ENCODE measurements at places on chromosomes 2 and 18.

- no peak for DNase-seq
Measured at GRCh38 chr2:535222-535621, 142.0 kb downstream of the TMEM18 start.

GRCh38 chr2:220127311-220127710 lies 499.9 kb downstream of the SLC4A3 start:
- DNase-seq = no peak

- no peak for DNase-seq
Measured at GRCh38 chr2:119679526-119679837, 481 bp downstream of the TMEM177 start.

GRCh38 chr2:177828557-177828956 lies 244.0 kb downstream of the PDE11A start:
- no peak for DNase-seq

DNA sequence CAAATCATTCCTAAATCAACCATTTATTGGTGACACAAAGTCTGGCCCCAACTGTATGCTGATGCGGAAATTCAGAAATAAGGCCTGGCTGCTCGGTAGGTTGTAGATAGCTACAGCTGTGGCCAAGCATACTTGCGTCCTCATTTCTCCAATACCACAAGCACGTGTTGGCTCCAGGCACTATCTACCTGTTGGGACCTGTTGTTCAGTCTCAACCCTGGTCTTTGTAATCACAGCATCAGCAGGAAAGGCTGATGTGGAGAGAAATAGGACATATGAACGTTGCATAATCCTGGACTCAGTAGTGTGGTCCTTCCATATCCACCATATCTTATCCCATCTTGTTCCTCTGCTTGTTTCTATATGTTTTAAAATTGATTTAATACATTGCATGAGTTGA lies 212.6 kb downstream of the PMAIP1 start:
- DNase-seq = no peak

- DNase-seq = no peak
Measured at GRCh38 chr2:188571543-188572303, 280.0 kb downstream of the GULP1 start.

DNA sequence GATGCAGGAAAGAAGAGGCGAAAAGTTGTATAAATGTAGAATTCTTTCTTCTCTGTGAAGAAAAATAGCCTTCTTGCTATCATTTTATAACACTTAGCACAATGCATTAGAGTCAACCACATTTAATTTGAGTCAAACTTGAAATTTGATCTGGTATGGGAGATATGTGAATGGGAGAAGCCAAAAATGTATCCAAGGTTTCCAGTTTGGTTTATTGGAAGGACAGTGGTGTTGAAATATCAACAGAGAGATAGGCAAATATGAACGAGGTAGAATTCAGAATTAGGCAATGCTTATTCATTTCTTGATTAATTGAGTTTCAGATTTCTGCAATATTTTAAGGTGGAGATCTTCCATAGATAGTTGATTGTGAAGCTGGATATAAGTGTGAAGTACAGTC lies 991.9 kb upstream of the CHAC2 start:
- DNase-seq = no peak

DNA sequence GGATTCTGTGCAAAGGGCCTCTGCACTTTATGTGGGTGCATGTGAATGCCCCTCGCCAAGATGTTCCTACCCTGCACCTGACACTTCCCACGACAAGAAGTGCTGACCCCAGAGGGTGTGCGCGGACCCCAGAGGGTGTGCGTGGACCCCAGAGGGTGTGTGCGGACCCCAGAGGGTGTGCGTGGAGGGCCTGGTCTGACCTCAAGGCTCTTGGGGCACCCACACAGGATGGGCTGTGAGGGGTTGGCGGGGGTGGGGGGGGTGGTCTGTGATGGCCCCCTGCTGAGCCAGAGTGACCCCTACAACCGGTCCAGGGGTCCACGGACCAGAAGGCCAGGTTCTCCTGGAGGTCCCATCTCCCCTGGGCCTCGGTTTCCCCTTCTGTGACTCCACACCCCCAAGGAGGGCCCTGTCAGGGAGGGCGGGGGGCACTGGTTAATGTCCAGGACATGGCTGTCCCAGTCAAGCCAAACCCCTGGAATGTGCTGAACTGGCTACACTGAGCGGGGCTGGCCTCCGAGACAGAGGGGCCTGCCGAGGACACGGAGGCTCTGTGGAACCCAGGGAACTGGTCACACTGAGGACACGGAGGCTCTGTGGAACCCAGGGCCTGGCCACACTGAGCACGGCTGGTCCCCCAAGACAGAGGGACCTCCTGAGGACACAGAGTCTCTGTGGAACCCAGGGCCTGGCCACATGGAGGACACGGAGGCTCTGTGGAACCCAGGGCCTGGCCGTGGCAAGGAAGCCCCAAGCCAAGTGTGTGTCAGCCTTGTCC lies 3.1 kb downstream of the NEU4 start:
- DNase-seq = no peak

- DNase-seq = no peak
Measured at GRCh38 chr2:30733876-30734520, 73.2 kb downstream of the CAPN13 start.

- DNase-seq = peak; percentile 25
Measured at GRCh38 chr2:65329525-65329924, 101.9 kb downstream of the ACTR2 start.

- no peak for DNase-seq
Measured at GRCh38 chr2:145114726-145115125, 594.8 kb upstream of the ZEB2 start.

DNA sequence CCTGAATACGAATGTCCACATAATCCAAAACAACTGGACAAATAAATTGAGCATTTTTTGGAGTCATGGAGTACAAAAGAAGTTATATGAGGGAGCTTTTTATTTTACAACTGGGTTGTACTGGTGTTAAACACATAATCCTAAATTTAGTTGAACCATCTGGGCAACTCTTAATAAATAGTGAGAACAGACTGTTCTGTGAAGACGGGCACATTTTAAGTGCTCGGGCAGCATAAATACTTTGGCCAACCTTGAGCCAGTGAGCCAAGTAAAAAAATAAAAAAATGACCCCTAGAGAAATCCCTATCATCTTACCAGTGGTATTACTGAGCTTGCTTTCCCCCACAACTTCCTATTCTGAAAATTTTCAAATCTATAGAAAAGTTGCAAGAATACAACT lies 50.9 kb upstream of the PSME4 start:
- DNase-seq = no peak

GRCh38 chr2:124908411-124908810 lies 883.3 kb downstream of the CNTNAP5 start:
- DNase-seq = no peak

GRCh38 chr2:134410006-134410405 lies 156.1 kb downstream of the MGAT5 start:
- no peak for DNase-seq

GRCh38 chr2:84891355-84892010 lies 10.6 kb upstream of the TRABD2A start:
- DNase-seq = no peak

DNA sequence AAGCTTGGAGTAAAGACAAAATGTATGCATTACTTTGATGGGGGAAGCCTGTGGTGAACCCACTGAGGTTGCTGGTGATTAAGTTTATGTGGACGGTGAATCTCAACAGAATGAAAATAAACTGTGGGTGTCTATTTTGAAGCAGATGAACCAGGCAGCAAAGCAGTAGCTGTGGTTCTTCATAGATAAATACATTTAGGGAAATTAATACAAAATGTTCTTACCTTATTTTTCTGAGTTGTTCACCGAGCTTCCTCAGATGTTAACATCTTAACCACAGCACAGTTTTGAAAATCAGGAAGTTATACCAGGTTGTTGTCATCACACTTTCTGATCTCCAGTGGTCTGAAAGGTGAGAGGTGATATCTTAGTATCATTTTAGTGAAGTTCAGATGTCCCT lies 53.9 kb downstream of the NCK2 start:
- no peak for DNase-seq

DNA sequence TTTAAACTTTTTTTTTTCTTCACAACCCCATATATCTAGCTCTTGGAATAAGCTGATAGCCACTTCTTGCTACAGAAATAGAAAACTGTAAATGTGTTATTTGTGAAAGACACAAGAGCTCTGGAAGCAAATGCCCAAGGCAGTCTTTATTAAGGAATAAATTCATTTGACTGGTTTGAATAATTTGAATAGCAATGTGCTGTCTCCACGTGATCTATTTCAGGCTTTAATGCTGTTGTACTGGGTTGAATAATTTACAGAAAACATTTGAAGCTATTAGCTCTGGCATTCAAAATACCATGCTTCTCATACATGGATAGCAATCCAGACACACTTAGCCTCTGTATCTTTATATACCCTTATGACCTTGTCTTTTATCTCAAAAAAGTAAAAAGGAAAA lies 366.7 kb upstream of the KCNJ3 start:
- DNase-seq = no peak

- no peak for DNase-seq
Measured at GRCh38 chr18:9575558-9575957, 38.8 kb downstream of the PPP4R1 start.

GRCh38 chr2:116435648-116436047 lies 1378.8 kb upstream of the DDX18 start:
- DNase-seq = no peak

- no peak for DNase-seq
Measured at GRCh38 chr2:202152104-202152715, 79.2 kb downstream of the KIAA2012 start.

DNA sequence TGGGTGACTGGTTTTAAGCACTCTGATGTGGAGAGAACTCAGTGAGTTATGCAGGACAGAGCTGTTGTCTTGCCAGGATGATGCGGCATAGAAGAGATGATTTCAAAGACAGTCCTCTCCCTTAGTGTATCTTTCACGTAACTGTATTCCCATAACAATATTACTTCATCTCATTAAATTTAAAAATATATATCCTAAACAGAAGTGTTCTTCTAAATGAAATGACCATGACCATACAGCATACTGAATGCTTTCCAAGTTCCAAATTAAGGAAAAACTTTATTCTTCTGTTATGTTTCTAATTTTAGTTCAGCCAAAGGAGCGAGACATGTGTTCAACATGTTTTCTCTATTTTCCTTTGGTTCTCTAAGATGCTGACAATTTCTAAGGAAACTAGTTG lies 600.1 kb upstream of the FSHR start:
- no peak for DNase-seq

DNA sequence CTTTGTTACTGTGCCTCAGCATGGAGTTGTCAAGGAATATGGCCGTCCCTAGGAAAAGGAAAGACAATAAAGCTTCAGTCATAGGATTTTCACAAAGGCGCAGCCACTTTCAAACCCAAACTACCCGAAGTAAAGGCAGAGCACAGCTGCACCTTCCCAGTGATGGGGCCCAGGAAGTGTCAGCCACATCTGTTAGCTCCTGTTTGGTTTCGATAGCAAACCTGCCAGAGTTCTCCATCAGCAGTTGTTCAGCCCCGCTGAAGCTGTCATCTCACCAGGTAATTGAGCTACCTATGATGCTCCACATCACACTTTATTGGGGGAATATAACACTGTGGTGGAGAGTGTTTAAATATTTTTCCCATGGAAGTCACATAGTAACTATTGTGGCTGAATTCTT lies 80.7 kb downstream of the LRATD1 start:
- no peak for DNase-seq

- DNase-seq = no peak
Measured at GRCh38 chr2:88540346-88540745, 86.9 kb downstream of the EIF2AK3 start.

DNA sequence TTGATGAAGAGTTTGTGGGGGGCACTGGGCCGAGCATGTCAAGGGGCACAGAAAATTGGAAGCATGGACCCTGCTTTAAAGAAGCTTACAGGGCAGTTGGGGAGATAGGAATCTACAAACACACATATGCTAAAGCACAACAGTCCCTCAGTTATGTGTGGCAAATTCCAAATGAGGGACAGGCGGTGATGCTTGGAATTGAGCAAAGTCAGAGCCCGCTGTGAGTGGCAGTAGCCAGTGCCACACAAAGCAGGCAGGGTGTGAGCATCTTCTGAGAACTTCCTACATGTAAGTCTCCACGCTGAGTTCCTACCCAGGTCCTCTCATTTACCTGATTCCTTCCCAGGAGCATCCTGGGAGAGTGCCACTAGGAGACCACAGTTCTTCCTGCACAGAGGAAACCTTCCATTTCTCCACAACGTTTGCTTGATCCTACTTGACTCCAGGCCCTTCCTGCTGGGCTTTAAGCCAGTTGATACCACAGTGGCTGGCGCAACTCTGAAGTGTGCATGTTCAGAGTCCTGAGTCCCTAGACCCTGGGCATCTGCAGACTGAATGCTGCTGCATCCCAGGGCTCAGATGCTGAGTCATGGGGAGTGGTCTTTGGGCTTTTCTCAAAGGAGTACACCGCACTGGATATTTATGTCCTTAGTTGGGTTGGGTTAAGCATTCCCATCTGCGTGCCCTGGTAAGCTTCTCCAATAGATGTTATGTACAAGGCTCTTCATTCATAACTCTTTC lies 287.3 kb upstream of the REV1 start:
- no peak for DNase-seq

DNA sequence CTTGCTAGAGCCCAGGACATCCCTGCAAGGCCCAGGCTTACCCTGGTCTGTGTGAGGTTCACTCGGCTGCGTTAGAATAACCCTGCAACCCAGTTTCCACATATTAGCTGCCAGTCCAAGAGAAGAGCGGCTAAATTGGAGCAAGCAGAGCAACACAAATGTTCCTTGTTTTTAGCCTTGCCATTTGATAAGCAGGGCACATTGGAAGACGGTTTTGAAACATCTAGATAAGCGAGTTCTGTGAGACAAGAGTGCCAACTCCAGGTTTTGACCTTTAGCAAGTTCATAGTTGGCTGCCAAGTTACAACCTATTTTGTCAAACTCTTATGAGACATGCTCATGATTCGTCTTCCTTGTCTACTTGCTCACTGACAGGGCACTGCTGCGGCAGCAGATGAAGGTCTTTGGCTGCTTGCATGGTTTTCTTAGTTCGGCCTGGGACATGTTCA lies 23.5 kb downstream of the DPP4 start:
- no peak for DNase-seq

- no peak for DNase-seq
Measured at GRCh38 chr2:149442346-149442745, 112.0 kb downstream of the LYPD6 start.

DNA sequence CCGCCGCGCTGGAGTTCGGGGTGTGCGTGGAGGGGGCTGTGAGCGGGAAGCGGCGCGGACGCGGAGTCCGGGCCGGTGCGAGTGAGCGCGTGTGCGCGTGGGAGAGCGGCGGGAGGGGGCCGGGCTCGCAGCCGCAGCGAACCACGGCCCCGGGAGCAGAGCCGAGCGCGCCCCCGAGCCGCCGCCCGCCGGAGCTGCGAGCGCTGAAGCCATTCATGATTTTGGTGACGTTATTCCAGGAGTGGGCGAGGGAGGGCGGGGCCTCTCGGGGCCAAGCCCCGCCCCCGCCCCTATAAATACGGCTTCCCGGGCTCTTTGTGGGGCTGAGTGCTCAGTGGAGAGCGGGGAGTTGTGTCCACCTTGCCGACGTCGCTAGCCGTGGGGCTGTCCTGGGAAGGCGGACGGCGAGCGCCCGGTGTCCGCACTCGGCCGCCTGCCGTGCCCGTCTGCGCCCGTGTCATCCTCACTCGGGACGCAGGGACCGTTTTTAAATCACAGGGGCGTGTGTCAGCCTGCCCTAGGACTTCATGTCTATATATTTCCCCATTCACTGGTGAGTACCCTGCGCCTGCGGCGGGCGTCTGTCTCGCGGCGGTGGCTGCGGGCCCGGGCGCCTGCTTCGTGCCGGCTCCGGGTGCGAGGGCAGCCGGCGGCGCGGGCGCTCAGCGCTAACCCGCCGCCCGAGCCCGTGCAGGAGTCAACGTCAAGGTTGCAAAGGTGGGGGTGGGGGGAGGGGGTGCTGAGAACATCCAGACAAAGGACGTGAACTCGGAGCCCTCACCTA lies at the start of gene LBH:
Gene LBH (plus strand): TSS at position 323 of the 784 bp plus-strand sequence. CDS start 205 bp downstream, at position 528.
- peak; percentile 33 for DNase-seq

Data from NCI-H1105 treated with DMSO at 0.1 percent for 48 hours (cell line).